ENCODE measurements at places on chromosomes 2 and 18. TPM values are rescaled to one million over a fixed set of nuclear protein-coding genes. Genes with fewer than 3 reads are reported as not detected.

The NYAP2 gene
- total RNA-seq, result not detected

The SIGLEC15 gene
- 0.48 TPM for total RNA-seq

The ITGB6 gene
- 0.07 TPM for total RNA-seq

The CTIF gene
- total RNA-seq, result 28.5 TPM

The CAPN14 gene
- total RNA-seq, result 0.11 TPM

The LYPD1 gene
- total RNA-seq, result 4.7 TPM

The CDH7 gene
- total RNA-seq, result 0.94 TPM

The EVX2 gene
- total RNA-seq, result not detected

The CABYR gene
- total RNA-seq, result 19.3 TPM
